Astrocyte of the spinal cord (primary cell): ENCODE measurements at places on chromosomes 5 and 9.

- no peak for DNase-seq
Measured at GRCh38 chr9:17166346-17166745, 31.5 kb downstream of the CNTLN start.

DNA sequence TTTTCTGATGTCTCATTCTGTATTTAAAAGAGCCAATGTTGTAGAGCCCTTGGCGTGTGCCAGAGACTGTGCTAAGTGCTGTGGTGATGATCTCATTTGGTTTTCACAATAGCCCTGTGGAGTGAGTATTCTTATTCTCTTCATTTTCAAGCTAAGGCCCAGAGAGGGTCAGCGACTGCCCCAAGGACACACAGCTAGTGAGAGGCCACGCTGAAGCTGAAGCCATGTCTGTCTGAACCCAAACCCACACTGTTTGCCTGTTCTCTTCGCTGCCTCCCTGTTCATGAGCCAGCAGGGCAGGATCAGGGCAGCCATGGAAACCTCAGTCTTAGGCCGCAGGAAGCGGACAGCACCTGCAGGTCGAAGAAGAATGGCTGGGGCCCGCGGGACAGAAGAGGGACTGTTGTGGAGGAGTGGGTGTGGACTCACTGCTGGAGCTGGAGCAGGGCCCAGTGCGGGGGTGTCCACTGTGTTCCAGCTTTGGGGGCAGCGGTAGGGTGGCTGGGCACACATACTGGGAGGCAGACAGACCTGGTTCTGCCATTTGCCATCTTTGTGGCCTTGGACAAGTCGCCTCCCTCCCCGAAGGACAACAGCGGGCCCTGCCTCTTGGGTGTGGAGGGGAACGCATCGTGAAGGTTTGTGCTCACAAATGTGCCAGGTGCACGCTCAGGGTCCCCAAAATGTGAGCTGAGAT is 257.9 kb upstream of the MVB12B start:
- no peak for DNase-seq

DNA sequence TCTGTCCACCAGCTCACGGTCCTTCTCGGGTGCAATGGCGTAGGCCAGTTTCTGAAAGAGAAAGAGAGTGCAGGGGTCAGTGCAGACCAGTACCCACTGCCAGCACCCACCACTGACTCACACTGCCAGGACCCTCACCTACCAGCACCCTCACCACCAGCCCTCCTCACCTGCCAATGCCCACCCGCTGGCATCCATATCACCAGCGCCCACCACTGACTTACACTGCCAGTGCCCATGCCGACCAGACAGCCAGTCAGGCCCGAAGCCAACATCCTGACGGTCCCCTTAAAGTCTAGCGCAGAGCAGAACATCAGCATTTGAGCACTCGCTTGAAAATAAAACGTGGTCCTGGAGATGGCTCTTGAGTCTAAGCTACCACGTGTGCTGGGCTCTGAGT is 44.3 kb downstream of the SLC6A3 start:
- DNase-seq: no peak

DNA sequence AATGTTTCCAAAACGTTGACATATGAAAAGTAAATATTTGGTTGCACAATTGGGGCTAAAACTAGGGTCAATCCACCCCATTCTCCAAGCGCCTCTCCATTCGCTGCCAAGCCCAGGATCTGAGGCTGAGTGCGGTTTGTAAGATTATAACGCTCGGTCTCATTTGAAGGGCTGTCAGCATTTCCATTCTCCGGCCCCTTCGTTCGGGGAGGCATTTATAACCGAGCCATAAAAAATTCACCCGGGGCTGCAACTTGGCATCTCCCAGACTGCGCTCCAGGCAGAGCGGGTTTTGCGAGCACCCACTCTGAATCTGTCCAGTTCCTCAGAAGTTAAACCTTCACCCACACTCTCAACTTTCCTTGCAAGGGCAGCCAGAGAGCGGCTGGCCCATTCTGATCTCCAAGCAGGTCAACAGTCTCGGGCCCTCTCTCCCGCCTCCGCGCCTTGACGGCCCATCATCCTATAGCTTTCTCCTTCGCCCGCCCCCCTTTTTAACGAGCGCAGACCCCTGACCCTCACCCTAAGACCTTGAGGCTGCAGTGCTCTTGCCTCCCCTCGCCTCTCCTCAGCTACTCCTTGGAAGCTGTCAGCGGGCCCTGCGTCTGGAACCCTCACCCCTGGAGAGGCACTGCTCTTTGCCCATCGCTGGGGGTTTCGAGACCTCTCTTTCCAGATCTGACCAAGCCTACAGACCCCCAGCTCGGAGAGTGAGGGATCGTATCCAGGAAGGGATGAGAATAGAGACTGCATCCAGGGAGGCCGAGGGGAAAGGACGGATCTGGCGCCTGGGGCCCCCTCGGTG is 1.1 kb downstream of the SLIT3 start:
- DNase-seq: no peak

DNA sequence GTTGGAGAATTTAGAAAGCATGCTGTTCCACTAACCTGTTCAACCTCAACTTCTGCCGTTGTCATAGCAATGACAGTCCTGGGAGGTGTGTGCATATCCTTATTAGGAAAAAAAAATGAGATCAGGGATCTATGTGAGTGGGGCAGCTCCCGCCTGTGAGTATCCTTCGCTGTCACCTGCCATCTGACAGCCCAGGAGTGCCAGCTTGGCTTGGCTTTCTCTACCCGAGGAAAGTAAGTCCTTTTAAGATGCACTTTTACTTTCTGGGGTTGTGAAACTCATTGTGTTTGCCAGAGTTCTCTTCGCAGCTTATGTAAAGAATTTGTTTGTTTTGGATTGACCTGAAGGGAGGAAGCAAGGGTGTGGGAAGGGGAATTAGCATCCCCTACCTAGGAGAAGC is 21.8 kb downstream of the PCDHAC2 start:
- no peak for DNase-seq

DNA sequence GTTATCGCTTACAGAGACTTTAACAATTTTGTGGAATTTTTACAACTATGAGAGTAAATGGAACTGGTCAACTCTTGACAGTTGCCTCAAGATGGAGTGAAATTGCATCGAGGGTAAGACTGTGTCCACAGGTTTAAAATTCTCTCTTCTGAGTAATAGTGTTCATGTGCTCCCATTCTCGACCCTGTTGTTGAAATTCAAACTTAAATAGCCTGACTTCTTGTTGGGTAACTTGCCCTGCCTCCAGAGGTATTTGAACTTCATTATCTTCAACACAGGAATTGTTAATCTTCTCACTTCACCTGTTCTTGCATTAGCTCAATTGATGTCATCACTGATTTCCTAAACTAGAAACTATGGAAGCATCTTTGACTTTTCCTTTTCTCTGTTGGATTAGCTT is 77.5 kb downstream of the PIP5K1B start:
- no peak for DNase-seq

- DNase-seq: no peak
Measured at GRCh38 chr5:127101533-127101932, 28.2 kb upstream of the C5orf63 start.

DNA sequence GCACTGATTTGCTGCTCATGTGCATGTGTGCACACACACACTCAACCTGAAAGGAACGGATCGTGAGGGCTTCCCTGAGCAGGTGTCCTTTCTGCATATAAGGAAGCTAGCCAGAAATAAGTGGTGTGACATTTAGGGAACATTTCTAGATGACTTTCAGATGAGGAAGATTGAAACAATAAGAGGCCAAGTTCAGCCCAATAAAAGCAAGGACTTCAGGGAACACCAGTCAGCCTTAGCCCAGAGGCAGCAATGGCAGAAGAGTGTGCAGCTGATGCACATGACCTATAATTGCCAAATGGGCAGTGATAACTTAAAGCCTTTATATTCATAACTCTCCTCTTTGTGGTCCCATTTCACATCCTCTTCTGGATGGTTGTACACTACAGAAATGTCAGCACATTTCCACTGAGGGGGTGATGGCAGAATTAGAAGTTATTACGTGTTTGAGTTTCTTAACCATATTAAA is 255.5 kb downstream of the TRIM32 start:
- no peak for DNase-seq

- DNase-seq: no peak
Measured at GRCh38 chr5:39439582-39440162, 14.9 kb upstream of the DAB2 start.

DNA sequence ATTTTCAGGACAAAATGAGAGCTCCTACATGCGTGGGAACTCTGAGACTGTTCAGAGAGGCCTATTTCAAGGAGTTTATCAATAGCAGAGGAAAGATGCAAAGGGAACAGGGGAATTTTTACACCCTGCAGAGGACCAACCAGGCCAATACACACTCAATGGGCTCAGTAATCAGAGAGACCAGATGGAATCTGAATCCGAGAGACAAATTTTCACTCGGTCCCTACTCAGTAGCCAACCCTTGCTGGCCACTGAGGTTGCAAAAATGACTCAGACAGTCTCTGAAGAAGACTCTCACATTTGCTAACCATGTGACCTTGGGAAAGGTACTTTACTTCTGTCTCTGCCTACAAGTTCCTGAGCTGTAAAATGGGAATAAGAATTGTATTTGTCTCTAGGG is 479.4 kb downstream of the CDK5RAP2 start:
- DNase-seq: no peak

DNA sequence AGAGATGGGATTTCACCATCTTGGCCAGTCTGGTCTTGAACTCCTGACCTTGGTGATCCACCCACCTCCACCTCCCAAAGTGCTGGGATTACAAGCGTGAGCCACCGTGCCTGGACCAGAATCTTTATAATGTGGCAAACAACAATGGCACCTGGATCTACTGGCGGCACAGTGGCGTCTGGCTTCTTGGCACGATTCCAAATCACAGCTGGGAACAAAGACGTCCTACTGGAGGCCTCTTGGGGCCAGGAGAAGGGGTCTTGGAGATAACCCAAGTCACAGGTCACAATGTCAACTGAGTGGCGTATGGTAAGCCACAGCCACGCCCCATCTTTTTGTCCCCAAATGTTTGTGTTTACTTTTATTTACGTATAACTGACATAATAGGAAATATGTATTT is 77.8 kb upstream of the RAPGEF1 start:
- DNase-seq: no peak

- DNase-seq: no peak
Measured at GRCh38 chr5:158629591-158630312, 470.0 kb downstream of the EBF1 start.

DNA sequence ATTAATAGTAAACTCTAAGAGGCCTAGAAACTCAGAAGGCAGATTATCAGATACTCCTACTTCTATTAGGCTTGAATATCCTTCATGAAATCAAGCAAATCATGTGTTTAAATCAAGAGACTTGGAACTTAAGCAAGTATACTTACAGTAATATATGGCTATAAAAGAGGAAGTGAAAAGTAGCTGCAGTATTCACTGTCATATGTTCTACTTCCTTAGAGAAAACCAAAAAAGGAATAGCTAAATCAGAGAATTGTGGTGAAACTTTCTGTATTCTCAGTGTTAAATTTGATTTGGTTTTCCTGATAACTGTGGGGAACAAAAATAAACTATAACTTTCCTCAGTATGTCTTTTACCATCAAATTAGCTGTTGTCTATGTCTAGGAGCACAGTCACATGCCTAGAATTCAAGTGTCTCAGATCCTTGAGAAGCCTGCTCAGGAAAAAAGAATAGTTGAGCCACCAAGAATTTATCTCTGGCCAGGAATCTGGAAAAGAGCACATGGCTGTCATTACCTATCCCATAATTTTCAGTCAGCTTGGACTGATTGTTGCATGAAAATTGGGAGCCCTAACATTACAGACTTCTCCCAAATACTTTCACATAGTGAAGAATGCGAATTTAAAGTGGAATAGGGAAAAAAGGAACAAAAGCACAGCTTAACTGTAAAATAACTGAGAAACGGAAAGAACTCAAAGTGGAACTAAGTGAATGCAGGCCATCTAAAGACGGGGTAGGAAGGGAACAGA is 1.7 kb downstream of the FKBP15 start:
- no peak for DNase-seq

- DNase-seq: no peak
Measured at GRCh38 chr5:179755022-179755421, 22.4 kb downstream of the MAML1 start.

DNA sequence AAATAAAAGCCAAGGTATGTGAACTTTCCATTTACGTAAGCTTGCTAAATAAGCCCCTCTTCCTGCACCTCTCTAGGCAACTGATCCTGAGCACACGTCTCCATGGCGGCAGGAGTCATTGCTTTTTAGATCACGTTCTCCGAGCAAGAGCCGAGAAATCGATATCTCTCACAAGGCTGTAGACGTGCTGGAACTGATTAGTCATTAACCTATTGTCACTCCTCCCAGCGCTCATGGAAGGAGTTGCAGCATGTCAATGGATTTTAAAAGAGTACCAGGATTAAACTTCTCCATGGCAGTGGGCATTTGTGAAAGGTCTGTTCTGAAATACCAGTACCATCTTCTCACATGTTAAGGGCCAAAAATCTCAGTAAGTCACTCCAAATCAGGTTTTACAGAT is 4.7 kb upstream of the ADCY2 start:
- DNase-seq: no peak

DNA sequence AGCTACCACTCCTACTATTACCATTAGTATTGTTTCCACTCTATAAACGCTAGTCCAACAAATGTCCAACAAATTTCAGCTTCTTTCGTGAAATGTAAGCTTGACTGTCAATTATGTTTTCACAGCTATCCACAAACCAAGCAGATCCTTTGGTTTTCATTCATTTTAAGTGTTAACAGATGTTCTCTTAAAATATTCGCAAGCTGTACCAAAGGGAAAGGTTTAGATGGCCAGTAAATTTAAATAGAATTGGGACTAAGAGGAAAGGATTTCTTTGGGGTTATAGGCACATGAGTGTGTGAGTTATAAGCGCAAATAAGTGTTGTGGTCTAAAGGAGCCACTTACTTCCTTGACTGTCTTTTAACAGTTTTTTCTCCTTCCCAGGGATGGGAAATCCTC is 136.8 kb upstream of the ADRA1B start:
- DNase-seq: peak; percentile 50

DNA sequence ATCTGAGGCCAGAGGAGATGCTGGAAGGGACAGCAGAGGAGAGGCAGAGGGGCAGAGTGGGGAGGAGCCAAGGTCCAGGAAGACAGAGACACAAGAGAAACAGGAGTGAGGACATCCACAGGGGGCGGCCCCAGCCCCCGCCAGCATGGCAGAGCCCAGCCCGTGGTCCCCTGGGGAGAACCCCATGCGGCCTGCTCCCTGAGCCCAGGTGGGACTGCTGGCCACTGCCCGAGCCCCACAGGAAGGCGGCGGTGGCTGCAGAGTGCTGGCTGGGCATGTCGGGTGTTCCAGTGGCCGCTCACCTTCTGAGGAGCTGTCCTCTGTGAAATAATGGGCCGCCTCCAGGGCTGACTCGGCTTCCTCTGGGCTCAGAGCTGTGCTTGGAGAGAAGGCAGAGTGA is 8.9 kb upstream of the MRNIP start:
- DNase-seq: no peak
